ENCODE measurements at places on chromosomes 3 and 15. TPM values are rescaled to one million over a fixed set of nuclear protein-coding genes. Genes with fewer than 3 reads are reported as not detected.

NRROS gene
- not detected for total RNA-seq

SUSD5 gene
- not detected for total RNA-seq

MCCC1 gene
- 64.3 TPM for total RNA-seq

CCDC80 gene
- total RNA-seq = 55.3 TPM

GABRB3 gene
- total RNA-seq = 3.8 TPM

MYEF2 gene
- total RNA-seq = 34.0 TPM

DUOXA2 gene
- total RNA-seq = not detected

SPRED1 gene
- total RNA-seq = 9.6 TPM

TRAIP gene
- total RNA-seq = 1.7 TPM

MST1R gene
- 113 TPM for total RNA-seq

HIGD2B gene
- total RNA-seq = not detected

CCDC39 gene
- not detected for total RNA-seq

RETNLB gene
- total RNA-seq = 3.3 TPM

GHRL gene
- not detected for total RNA-seq

GPR176 gene
- total RNA-seq = 1.6 TPM

ZNF502 gene
- total RNA-seq = 1.4 TPM

PLD1 gene
- 70.7 TPM for total RNA-seq

Measured in transverse colon (tissue), 4 donors.